NB4 (cell line): ENCODE measurements at places on chromosomes 11 and 22.
A peak's percentile ranks its signal among the peaks of the same experiment; 100 is the strongest.

DNA sequence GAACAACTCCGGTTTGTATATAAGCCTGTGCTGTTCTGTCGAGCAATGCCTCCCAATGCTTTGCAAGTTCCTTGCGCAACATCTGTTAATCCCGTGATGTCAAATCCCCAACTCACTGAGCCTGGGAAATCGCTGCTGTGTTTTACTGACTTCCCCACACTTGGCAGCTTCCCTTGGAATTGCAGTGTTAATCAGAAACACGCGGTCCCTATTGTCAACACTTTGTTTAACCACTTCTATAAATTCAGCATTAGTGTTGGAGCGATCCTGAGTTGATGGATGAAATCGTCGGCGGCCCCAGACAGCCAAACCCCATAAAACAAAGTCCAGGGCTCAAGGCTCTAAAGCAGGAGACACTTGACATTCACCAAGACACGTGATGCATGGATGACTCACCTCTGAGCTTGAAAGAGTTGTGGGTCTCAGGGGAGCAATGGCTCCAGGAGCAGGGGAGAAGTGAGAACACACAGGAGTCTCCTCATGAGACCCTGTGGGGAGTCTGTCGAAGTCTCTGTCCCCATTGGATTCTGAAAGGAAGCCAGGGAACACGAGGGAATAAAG, 555.3 kb downstream of the MIAT start:
- peak; percentile 87 for DNase-seq

- no peak for DNase-seq
Observed at GRCh38 chr11:2477254-2477653, 32.4 kb downstream of the KCNQ1 start.

DNA sequence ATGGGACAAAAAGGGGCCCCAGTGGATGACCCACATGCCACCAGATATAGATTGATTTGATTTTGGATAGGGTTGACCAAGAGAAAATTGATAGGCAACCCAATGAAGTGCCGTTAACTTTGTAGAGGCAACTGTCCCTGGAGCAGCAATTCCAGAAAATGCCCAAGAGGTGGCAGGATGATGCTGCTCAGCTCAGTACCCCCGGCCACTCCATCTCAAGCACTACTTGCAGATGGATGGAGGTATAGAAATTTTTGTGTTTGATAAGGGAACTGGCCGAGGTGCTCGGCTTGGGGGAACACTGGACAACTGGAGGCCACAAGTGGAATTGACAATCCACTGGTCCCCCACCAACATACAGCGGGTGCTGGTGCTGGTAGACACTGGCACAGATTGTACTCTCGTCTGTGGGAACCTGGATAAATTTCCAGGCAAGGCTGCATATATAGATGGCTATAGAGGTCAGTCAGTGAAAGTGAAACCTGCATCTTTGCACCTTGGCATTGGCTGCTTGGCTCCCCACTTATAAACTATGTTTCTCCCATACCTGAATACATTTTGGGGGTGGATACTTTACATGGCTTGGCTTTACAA, 86.3 kb downstream of the CCDC83 start:
- DNase-seq, result peak; percentile 76

GRCh38 chr11:133698654-133699053, 146.7 kb downstream of the SPATA19 start:
- no peak for DNase-seq

DNA sequence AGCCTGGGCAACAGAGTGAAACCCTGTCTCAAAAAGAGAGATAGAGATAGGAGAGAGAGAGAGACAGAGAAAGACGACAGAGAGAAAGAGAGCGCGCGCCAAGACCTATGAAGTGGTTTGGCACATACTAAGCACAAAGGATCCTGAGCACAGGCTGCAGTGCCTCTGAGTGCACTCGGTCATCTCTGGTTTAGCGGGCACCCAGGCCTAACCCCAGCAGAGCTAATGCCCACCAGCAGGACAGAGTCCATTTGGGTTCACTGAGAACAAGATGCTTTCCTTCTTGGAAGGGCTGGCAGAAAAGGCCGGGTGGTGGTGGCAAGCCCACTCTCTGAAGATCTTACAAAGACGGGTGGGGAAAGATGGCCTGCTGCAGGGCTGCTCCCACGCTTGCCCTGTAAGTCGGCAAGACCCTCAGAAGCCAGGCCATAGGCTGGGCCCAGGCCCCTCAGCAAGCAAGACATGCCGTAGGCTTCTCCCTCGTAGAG, 3.3 kb downstream of the SCARF2 start:
- DNase-seq, result no peak

GRCh38 chr11:132993991-132994502, 538.3 kb downstream of the OPCML start:
- no peak for DNase-seq

- no peak for DNase-seq
Observed at GRCh38 chr22:36182056-36182455, 19.6 kb downstream of the APOL4 start.

DNA sequence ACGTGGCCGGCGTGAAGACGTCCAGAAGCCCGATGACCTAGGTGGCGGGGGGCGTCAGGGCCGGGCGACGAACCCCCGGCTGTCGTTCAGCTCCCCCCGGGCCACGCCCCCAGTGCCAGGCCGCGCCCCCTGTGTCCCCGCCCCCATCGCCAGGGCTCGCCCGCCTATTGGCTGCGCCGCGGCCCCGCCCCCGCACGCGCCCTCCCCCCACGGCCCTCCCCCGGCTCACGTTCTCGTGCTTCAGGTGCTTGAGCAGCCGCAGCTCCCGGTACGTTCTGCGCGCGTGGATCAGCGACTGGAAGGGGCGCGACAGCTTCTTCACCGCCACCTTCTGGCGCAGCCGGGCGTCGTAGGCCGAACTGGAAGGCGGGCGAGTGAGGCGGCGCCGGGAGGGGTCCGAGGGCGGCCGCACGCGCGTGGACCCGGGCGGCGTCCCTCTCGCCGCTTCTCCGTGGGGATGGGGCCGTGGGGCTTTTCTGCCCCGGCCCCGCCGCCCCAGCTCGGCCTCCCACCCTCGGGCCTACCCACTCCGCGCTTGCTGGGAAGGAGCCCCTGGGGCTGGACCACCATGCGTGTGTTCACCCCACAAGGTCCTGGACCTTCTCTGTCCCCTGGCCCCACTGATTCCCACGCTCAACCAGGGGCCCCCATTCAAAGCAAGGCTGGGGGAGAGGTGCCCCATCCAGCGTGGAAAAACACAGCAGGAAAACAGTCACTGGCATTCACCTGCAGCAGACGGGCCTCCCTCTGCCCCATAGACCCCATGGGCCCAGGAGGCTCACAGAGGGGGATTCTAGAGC, 2.4 kb downstream of the MAPK11 start:
- no peak for DNase-seq
